ENCODE measurements at places on chromosomes 13 and 19. TPM values are rescaled to one million over a fixed set of nuclear protein-coding genes. Genes with fewer than 3 reads are reported as not detected.

Gene CRTC1
- 23.6 TPM for total RNA-seq

Gene PINLYP
- 13.3 TPM for total RNA-seq

Gene PEX11G
- total RNA-seq, result 8.2 TPM

Gene APLP1
- 85.6 TPM for total RNA-seq

Gene TMEM221
- 0.37 TPM for total RNA-seq

Gene SF3A2
- 72.8 TPM for total RNA-seq

Gene HIPK4
- not detected for total RNA-seq

Gene SACS
- 8.4 TPM for total RNA-seq

Gene ZNF345
- 8.2 TPM for total RNA-seq

Gene METTL21C
- 0.52 TPM for total RNA-seq

Gene DIAPH3
- total RNA-seq, result 1.0 TPM

Gene CGB5
- total RNA-seq, result not detected

Gene CEBPA
- 22.2 TPM for total RNA-seq

Gene SIGLEC5
- total RNA-seq, result 1.1 TPM

All from mucosa of gallbladder (tissue), 1 donor.